Fibroblast of skin of abdomen (primary cell): ENCODE measurements at places on chromosomes 6 and 20.
A peak's percentile ranks its signal among the peaks of the same experiment; 100 is the strongest.

DNA sequence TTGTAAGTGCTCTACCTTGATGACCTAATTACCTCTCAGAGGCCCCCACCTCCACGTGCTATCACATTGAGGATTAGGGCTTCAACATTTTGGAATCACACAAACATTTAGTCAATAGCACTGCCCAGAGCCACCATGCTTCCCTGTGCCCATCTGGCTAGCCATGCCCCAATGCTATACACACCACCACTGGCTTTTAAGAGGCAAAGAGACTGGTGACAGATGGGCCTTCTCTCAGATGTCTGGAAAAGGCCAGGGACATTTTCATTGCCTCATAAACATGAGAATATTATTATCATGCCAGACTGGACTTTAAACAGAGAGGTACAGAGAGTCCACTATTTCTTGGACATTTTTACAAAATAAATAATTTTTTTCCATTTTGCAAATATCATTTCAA is 29.8 kb downstream of the TRMT6 start:
- no peak for DNase-seq

DNA sequence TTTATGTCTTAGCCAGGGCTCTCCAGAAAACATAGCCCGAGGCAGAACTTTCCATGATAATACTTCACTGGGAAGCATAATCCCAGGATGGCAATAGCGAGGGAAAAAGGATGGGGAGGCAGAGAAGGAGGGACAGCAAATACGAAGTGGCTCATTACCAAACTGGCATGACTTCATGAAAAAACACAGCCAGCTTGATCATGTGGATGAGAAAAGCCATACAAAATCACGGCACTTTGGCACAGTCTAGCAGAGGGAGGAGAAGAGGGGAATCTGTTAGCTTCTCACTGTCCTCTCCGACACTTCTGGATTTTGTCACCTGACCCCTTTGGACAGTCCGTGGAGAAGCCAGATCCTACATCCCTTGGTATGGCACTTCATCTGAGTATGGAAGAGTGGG is 212.5 kb upstream of the GRIK2 start:
- DNase-seq, result no peak

- DNase-seq, result no peak
Measured at GRCh38 chr6:7901056-7901455, 9.5 kb downstream of the TXNDC5 start.

DNA sequence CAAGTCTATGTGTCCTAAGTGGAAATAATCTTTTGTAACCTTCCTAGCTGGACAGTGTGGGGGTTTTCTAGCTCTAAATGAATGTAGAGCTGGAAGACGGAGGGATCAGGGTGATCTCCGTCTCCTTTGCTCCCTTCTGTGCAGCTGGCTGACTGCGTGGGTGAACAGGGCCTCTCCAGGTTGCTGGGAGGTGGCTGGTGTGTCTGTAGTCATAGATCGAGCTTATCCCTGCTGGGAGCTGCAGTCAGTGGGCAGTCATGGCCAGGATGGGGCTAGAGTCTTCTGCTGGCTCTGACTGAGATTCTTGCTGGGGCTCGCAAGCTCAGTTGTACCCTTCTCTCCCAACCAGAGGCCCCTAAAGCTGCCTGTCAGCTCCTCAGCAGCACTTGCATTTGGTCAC is 6.4 kb downstream of the SEC23B start:
- DNase-seq, result no peak

DNA sequence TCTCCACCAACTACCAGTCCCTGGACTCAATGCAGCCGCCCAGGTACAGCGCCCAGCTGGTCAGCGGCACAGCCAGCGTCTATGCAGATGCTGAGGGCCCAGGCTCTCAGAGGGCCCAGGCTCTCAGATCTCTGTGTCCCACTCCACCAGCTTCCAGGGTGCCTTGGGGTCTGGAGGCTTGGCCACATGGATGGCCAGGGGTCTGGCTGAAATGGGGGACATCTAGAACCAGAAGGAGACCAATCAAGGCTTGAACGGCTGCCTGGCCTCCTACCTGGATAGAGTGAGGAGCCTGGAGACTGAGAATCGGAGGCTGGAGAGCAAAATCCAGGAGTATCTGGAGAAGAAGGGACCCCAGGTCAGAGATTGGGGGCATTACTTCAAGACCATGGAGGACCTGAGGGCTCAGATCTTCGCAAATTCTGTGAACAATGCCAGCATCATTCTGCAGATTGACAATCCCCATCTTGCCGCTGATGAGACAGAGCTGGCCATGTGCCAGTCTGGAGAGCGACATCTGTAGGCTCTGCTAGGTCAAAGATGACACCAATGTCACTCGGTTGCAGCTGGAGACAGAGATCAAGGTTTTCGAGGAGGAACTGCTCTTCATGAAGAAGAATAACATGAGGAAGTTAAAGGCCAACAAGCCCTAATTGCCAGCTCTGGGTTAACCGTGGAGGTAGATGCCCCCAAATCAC is 44.1 kb upstream of the GRM4 start:
- DNase-seq, result no peak

GRCh38 chr6:89162047-89162371 is 16.2 kb downstream of the PM20D2 start:
- DNase-seq, result no peak

- DNase-seq, result no peak
Measured at GRCh38 chr20:57240581-57241362, 25.7 kb downstream of the BMP7 start.

GRCh38 chr6:42782689-42783176 is 881 bp downstream of the BICRAL start:
- peak; percentile 96 for DNase-seq

GRCh38 chr6:153618371-153619322 is 420.4 kb upstream of the OPRM1 start:
- no peak for DNase-seq

GRCh38 chr6:39314273-39314795 is at the start of gene KCNK17:
KCNK17 (minus strand) TSS chr6:39314419; CDS start chr6:39314320, 99 bp downstream.
- no peak for DNase-seq

GRCh38 chr6:6332811-6333244 is 12.4 kb upstream of the F13A1 start:
- DNase-seq, result peak; percentile 71

DNA sequence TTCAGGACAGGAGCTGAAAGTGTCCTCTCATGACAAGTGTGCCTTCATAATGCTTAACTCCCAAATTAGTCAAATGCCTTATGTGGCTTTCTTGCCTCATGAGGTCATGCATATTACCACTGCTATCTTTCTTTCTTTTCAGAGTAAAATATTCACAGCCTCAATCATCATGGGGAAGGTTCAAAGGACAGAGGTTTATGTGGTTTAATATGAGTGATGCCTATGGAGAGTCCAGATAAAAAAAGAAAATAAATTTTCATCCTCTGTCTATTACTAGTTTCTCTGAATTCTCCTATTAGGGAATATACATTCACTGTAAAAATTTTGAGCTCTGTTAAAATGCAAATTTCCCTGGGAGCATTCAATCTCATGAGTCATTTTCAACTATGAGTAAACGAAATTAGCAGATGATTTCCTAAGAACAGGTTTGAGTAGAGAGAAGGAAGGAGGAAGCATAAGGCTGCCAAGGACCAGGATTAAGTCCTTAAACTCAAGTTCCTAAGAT is 396.9 kb upstream of the ADGRB3 start:
- peak; percentile 58 for DNase-seq

GRCh38 chr6:12163149-12163548 is 127.0 kb upstream of the EDN1 start:
- no peak for DNase-seq

GRCh38 chr6:128395188-128395587 is 125.2 kb downstream of the PTPRK start:
- DNase-seq, result no peak

DNA sequence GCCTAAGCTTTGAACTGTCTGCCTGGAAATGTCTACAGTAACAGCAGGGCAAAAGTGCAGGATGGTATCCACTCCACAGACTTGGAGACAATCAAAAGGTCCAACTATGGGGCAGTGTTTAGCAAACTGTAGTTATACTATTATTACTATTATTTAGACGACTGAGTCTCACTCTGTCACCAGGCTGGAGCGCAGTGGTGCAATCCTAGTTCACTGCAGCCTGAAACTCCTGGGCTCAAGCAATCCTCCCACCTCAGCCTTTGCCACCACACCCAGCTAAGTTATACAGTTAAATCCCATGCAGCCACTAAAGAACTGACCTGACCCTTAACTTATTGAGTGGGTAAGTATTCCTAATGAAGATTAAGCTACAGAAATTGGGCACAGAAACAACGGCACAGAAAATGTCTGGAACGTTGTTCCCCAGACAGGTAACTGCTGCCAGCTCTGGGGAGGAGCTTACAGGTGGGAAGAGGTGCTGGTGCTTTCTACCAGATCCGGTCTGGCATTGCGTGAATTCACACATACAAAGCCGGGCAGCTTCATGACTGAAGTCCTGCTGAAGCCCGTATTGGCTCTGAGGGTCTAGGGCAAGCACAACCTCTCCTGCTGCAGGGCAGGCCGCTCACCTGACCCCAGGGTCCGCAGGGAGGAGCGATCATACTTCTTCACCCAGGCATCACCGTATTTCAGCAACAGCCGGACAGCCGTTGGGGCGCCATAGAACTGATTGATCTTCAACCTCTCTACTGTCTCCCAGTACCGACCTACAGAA is 27.0 kb upstream of the APMAP start:
- no peak for DNase-seq

GRCh38 chr6:89436226-89436625 is 3.3 kb downstream of the ANKRD6 start:
- DNase-seq, result no peak
